ENCODE measurements at places on chromosomes 16 and 17.
A peak's percentile ranks its signal among the peaks of the same experiment; 100 is the strongest.

DNA sequence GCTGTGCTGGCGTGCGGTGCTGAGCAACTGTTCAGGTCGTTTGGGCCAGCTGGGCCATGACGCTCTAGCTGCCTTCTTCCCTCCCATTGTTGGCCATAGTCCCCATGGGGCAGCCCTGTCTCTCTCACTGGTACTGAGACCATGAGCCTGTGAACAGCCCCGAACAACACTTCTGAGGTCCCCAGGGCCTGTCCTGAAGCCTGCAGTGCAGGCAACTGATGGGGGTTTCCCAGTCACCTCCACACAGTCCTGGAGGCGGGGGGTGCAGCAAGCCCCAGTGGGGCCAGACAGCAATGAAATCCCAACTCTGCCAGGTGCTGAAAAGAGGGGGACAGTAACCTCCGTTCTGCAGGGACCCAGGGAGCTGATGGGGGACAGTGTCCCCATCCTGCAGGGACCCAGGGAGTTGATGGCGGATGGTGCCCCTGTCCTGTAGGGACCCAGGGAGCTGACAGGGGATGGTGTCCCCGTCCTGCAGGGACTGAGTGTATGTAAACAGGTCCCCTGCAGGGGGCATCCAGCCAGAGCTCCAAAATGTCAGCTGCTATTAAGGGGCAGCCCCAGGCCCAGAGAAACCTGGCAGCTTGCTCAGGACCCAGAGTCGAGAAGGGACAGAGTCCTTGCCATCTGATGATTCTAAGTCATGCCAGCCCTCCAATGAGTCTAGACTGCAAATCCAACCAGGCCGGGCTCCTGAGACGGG is 30.4 kb downstream of the ENGASE start:
- DNase-seq, result no peak

- DNase-seq, result no peak
These were observed 102.5 kb upstream of the MAF start for GRCh38 chr16:79703066-79703465.

- no peak for DNase-seq
These were observed 115.9 kb downstream of the SEC14L1 start for GRCh38 chr17:77256710-77257109.

DNA sequence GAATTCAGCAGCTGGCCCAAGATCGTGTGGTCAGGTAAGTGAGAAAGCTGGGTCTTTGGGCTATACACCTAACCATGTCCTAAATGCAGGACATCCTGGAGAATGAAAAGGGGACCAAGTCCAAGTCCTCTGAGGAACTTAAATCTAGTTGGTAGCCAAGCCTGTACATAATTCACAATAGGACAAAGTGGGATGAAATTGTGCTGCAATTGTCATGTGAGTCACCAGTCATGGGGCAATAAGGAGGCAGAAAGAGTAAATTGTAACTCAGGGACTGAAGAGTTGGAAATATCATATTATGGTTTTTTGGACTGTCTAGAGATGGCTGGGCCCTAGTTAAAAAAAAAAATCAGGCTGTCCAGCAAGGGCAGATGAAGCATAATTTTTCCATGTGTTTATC is 202.6 kb downstream of the CYLD start:
- no peak for DNase-seq

GRCh38 chr17:5286846-5287245 is 4.8 kb downstream of the RABEP1 start:
- DNase-seq, result no peak

DNA sequence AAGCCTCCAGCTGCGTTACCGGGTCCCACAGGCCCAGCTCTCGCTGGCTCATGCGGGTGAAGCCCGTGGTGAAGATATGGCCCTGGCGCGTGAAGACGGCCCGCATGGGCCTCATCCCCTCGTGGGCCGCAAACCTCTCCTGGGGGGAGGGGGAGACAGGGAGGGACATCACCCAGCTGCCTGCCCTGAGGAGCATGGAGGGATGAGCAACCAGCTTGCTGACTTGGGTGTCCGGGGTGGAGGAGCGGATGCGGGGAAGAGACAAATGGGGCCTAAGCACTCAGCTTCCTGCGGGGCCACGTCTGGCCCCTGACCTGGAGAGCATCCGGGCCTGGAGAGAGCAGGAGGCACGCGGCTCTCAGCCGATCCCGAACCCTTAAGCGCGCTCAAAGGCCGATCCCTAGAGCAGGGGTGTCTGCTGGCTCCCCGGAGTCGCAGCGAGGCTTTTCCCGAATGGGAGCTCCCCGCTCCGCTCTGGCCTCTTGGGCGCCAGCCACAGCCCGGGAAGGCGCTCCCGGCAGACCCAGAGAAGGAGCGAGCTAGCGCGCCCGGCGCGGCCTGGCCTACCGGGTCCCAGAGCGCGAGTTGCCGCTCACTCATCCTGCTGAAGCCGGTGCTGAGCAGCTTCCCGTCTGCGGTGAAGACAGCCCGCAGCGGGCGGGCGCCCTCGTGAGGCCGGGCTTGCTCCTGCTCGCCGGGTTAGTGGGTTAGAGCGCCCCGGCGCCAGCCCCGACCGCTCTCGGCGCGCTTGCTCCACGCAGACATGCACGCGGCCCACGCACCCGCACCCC is 5.0 kb downstream of the CORO6 start:
- DNase-seq, result peak; percentile 75

GRCh38 chr16:80614908-80615671 is 74.3 kb downstream of the DYNLRB2 start:
- DNase-seq, result no peak

DNA sequence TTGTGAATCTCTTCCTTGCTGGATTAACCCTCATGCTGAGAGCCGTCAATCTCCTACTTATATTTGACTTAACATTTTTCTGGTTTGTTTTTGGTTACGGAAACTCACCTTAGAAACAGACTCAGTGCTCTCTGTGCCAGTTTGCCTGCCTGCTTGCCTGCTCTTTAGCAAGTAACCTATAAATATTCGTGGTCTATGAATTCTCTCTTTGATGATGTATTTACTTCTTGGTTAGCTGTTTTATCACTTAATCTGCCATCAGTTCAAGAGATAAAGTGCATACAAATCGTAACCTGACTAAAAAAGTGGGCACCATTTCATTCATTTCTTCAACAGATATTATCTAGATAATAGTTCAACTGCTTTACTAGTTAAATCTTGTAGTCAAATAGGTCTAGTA is 26.7 kb downstream of the CYB5B start:
- no peak for DNase-seq
